ENCODE measurements at places on chromosomes 6 and 20. TPM values are rescaled to one million over a fixed set of nuclear protein-coding genes. Genes with fewer than 3 reads are reported as not detected.

The CDKN1A gene
- total RNA-seq: 142 TPM

The IBTK gene
- 30.8 TPM for total RNA-seq

The HSPA12B gene
- total RNA-seq: 11.1 TPM

The BMP2 gene
- total RNA-seq: 13.8 TPM

The BANF2 gene
- not detected for total RNA-seq

The EXOC2 gene
- 34.3 TPM for total RNA-seq

Data from bladder microvascular endothelial cell (primary cell).